NCI-H460 (cell line): ENCODE measurements at places on chromosomes 5 and 9. TPM values are rescaled to one million over a fixed set of nuclear protein-coding genes. Genes with fewer than 3 reads are reported as not detected.

Gene DMRT3
- total RNA-seq: not detected in 2 replicates

Gene LMX1B
- 1.2 and 1.9 TPM in 2 replicates for total RNA-seq

Gene HSPB3
- not detected in 2 replicates for total RNA-seq

Gene PCDHA5
- total RNA-seq: not detected in 2 replicates

Gene ELOVL7
- total RNA-seq: 1.2 and 2.0 TPM in 2 replicates

Gene KCNT1
- total RNA-seq: not detected in 2 replicates

Gene BHMT2
- not detected in 2 replicates for total RNA-seq
